T-helper 1 cell (primary cell): ENCODE measurements at places on chromosomes 3 and 15.
A peak's percentile ranks its signal among the peaks of the same experiment; 100 is the strongest.

- DNase-seq = no peak
Observed at GRCh38 chr3:155164306-155164705, 84.2 kb downstream of the MME start.

DNA sequence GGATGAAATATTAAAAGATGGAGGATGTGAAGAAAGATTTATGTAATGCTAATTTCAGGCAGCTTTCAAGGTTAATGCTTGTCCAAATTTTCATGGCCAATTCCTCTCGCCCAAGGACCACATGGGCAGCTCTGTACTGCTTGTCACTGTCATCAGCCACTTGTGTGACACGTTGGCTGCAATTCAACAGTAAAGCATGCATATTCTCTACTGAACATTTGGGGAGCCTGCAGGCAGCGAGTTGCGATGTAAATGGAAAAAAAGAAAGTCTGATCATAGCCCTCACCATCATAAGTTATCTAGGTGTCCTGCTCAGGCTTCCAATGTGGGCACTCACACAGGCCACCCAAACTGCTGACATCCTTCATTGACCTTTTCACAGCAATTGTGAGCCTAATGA, 1026.8 kb upstream of the NR2F2 start:
- DNase-seq = no peak

GRCh38 chr15:80526556-80527340, 122.6 kb downstream of the ARNT2 start:
- DNase-seq = no peak

DNA sequence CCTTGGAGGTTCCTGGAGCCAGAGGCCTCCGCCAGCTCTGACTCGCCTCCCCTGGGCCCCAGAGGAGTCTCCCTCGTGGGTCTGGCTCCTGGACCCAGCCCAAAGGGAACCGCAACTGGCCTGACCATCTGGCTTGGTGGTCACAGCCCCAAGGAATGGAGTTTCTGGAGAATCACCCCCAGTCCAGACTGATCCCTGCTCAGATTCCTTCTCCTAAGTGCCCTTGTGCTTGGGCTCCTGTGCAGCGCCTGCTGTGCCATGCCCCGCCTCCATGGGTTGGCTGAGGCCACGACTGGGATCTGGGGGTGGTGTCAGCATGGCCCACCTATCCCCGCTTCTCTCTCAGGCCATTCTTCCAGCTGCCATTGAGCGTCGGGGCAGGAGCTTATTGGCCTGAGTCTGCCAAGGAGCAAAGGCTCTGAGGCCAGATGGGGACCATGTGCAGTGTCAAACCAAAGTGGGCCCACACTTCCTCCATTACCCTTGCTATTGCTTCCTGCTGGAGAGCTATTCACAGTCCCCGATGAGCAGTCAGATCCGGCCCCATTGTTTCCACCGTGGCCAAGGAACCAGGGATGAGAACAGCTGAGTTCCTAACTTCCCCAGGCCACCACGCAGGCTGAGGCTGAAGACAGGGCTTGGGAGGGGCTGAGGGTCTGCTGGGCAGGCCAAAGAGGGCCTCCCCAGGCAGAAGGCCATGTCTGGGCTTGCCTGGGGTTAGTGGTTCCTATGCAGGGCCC, 19.0 kb downstream of the CSPG4 start:
- no peak for DNase-seq

DNA sequence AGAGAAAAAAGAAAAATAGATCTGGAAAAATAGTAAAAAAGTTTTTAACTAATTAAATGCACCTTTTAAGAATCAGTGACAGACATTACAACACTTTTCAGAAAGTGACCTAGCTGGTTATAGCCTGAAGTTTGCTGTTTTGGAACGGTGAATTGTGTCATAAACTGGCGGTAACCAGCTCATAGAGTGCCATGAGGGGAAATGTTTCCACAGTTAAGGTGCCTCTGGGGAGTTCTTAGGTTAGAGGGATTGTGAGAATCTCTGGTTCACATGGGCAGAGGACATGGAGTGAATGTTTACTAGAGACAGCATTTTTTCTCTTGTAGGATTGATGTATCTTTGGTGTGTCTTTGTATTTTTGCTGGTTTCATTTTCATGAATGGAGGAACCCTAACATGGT, 2.8 kb downstream of the TBC1D23 start:
- no peak for DNase-seq

DNA sequence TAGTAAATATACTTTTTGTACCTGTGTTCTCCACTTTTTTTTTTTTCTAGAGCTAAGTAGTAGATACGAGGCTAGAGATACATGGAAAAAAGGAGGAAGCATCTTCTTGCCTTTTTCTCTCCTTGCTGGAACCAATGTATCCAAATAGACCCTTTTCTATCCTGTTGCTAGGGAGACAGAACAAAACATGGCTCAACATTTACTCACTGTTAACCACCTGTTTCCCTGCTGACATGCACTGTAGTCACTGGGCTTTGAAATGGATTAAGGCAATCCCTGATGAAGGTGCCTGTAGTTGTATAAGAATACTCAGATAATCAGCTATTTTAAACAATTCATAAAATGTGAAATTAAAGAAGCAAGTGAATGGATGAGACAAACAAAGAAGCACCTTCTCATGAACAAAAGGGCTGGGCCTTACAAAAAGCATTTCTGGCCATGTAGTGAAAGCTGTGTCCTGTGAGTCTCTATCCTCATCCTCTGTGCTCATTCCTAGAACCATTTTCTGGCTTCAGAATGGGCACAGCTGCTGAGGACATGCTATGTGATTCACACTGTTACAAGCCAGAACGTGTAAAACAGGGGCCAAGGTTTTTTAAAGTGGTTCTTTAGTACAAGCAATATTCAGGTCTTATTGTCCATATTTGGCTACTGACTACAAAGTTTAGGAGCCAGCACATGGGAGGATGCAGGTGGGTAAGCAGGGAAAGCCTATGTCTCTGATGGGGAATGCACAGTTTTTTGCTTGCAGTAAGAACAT, 100.4 kb upstream of the NDN start:
- no peak for DNase-seq

- DNase-seq = no peak
Observed at GRCh38 chr15:51348688-51349087, 7.2 kb downstream of the GLDN start.

DNA sequence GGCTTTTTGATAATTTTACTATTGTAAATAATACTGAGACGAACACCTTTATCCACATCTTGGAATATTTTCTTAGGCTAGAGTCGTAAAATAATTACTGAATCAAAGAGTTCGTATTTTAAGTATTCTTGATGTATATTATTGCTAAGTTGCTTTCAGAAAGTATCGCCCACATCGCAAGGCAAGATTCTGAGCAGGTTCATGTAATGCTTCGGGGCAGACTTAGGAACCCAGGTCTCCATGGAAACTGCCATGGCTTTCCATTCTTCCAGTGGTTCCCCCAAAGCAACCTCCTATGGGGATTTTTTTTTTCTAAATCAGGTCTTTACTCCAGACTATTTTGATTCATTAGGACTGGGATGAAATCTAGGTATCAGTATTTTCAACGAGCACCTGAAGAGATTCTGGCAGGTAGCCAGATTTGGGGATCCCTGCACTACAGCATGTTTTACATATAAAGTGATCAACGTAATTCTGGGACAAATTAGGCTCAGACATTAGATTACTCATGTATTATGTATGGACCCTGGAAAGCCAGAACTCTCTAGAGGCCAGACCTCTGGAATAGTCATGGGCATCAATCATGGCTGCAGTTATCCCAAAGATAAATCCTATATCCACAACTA, 86.5 kb downstream of the B3GNT5 start:
- DNase-seq = no peak

GRCh38 chr15:67512140-67512539, 8.8 kb upstream of the C15orf61 start:
- no peak for DNase-seq

DNA sequence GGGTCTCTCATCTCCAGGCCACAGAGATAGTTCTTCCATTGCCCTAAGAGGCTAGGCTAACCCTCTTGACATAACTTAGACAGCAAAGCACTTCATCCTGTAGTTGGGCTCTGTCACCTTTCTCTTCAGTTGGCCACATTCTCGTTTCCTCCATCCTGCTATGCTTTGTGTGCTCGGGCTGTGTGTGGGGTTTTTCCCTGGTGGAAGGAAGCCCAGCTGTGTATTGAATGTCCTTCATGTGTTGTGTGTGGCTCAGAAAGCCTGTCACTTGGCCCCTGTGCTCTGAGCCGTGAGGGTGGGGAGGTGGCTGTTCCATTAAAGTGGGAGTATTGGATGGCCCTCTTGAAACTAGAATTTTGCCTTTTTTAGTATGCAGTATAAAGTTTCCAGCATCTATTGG, 8.8 kb upstream of the EXOG start:
- no peak for DNase-seq

GRCh38 chr15:70503798-70504298, 259.5 kb downstream of the UACA start:
- DNase-seq = no peak

- DNase-seq = peak; percentile 72
Observed at GRCh38 chr3:70982700-70983140, 600.8 kb downstream of the FOXP1 start.

- DNase-seq = no peak
Observed at GRCh38 chr3:58924578-58924977, 125.2 kb downstream of the CFAP20DC start.

DNA sequence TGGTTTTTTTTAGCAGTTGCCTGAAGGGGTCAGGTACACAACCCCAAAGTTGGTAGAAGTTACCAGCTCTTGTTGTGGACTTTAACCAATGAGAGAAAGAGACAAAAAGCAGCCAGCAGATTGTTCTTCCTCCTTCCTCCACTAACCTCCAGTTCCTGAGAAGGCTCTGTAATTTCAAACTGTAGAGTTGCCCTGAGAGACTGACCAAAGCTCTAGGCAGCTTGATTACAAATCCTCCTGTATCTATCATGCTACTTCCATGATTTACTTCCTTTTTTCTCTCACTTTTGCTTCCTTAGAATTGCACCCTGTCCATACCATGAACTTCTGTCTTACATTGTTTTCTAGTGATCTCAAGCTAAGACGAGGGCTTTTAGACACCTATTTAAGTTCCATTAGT, 29.2 kb downstream of the NSUN3 start:
- no peak for DNase-seq

GRCh38 chr3:13884851-13885703, 5.2 kb upstream of the WNT7A start:
- peak; percentile 75 for DNase-seq

DNA sequence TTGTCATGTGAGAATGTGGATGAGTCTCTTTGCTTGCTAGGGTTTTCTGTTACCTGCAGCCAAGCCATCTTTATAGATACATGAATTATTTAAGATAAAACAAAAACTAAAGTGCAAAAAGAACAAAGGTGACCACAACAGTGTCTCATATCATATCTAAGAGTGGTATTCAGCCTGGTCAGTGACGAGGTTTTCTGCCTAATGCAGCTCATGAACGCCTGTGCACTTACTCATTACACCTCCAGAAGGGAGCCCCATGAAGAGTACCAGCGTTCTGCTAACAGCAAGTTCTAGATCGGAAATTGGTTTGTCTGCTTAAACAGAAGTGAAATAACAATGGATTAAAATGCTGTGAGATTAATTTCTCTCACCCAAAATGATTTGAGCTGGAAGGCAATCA, 19.2 kb downstream of the PXYLP1 start:
- DNase-seq = no peak

DNA sequence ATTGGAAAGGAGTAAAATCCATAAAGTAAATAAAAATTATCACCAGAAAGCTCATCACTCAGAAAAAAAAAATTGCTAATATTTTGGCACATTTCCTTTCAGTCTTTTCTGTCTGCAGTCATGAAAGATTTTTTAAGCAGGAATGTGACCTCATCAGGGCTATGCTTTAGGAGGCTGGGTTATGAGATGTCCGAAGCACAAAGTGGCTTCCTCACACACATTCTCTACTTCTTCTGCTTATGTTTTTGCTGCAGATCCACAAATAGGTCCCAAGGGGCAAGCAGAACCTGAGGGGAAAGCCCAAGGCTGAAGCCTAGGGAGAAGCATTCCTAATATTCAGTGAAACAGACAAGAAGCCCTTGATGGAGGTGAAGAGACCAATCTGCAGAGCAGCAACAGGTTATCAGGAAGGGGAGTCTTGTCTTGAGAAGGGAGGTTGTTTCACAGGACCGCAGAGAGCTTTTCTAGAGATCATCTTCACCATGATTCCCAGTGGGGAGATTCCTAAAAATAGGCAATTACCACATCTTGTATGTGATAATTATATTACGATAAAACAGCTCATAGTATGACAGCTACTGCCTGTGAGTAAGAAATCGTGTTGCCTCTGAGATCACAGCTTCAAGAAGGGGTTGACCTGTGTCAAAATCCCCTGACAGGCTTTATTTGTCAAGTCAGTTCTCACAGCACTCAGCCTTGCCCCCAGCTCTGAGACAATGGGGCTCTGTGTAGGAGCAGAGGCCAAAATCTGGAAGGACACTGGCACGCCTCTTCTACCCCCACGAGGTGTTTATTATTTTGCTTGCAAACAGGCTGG, 60.5 kb downstream of the IGF2BP2 start:
- DNase-seq = no peak

GRCh38 chr3:100205171-100205570, 55.6 kb upstream of the TBC1D23 start:
- no peak for DNase-seq

- DNase-seq = no peak
Observed at GRCh38 chr3:114092151-114093015, 35.8 kb downstream of the QTRT2 start.

DNA sequence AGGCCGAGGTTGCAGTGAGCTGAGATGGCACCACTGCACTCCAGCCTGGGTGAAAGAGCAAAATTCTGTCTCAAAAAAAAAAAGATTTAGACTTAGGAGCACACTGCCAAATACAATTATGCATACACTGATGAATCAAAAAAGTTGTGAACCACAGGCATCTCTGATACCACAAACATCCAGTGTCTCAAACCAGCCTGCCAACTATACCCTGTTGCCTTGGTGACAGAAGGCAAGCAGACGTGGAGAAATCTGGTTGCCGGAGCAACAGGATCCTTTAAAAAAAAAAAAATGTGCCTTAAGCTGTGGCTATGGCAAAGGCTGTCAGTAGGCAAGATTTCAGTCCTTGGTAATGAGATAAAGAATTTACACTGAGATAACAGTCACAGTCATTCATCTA, 202.3 kb downstream of the NEK10 start:
- DNase-seq = no peak

DNA sequence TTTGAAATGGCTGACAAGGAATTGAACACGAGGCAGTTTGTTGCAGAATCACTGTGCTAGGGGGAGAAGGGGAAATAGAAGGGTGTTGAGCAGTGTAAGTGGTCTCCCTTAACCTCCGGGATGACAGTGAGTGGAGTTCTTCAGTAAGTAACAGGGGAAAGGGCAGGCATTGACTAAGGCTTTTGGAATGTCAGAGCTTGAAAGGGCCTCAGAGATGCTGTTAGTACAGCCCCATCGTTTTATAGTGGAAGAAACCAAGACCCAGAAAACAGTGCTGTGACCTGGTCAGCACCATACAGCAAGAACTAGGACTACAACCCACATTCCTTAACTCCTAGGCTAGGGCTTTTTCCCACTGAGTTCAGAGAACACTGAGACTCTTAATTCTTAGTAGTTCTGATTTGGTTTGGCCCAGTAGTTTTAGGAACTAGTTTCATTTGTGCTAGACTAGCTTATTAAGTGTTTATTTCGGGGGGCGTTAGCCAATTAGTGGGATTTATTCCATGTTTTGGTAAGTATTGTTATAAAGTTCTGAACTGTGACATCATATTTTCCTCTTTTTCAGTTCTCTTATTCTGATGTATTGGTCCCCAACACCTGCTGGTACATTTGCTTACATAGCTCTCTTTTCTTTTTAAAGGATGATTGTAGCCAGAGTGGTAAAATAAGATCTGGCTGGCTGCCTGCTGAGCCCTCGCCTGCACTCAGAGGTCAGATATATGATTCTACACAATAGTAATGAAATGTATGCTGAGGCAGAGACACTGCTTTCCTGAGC, 34.2 kb downstream of the RAB11A start:
- DNase-seq = no peak

GRCh38 chr3:76063019-76063418, 277.7 kb upstream of the ZNF717 start:
- no peak for DNase-seq
